HT1080 (cell line): ENCODE measurements at places on chromosomes 2 and 18.

DNA sequence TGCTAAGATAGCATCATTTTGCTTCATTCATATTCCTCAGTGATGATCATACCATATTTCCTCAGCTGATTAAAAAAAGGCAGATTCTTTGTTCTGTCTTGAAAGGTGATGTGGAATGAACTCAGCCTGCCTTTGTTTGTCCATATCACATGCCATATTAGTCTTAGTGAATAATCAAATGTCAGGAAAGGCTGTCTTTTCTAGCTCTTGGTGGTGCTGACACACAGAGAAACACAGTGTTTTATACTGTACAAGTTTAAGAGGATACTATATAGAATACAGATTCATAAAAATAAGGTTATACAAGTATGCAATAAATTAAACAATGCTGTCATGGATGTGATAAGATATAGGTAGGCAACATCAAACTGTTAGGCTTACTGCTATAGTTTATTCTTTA lies 97.1 kb upstream of the FAM98A start:
- no peak for DNase-seq

GRCh38 chr2:45736757-45737704 lies 85.6 kb downstream of the PRKCE start:
- no peak for DNase-seq

DNA sequence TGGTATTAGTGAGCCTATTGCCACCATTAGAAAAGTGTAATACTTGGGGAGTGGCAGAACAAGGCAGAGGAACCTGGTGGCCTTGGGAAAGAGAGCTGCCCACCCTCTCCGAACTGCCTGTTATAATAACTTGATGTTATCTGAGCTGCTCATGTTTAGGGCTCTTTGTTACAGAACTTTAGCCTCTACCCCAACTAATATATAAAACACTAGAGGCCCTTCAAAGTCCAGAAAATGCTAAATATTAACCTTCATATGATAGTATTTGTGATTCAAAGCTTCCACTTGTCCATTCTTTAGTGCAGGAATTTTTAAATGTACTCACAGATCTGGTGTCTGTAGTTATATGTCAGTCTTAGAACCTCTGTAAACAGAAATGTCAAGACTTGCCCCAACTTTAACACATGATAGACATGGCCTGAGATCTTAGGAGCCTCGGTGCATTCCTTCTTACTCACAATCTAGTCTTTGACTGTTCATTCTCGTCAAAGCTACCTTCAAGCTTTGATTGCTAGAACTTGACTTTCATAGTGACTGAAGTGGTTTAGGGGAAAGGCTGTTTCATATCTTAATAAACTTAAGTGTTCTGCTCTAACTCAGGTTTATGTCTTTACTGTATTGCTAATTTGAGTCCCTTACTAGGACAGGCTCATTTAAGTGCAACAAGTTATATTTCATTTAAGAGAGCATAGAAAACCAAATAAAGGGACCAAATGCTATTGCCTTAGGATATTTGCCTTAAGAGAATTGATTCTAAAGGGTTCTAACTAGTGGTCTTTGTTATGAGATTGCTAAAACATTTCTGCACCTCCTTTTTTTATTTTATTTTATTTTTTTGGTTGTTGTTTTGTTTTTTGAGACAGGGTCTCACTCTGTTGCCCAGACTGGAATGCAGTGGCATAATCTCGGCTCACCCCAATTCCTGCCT lies 41.6 kb downstream of the DDX1 start:
- DNase-seq = no peak

GRCh38 chr18:78685250-78685979 lies 294.2 kb upstream of the SALL3 start:
- no peak for DNase-seq

DNA sequence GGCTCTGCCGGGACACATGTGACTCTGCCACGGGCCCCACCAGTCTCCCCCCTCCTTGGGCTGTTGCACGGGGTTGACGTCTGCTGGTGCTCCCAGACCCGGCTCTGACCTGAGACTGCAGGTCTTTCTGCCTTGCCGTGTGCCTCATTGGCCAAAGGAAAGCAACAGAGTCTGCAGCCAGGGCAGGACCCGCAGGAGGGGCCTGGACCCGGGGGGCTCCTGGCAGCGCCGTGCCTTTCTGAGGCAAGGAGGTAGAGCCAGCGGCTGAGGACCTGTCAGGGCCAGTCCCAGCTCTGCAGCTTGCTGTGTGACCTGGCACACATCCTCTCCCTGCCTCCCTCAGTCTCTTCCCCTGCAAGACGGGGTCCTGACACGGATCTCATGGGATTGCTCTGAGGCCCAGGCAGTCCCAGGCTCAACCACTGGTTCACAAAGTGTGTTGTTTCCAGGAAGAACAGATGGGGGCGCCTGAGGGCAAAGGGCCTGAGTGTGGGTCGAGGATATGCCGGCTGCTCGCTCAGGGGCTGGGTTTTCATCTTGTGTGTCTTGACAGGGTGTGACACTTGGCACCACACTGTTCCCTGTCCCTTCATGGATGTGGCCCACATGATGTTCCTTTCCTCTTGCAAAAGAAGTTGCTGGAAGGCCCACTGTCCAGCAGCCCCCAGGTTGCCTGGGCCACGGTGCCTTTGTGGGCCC lies 9.0 kb downstream of the CAPN10 start:
- no peak for DNase-seq

- no peak for DNase-seq
These were observed 192.8 kb upstream of the ZNF521 start for GRCh38 chr18:25544546-25545287.
